Stimulated activated CD8-positive, alpha-beta memory T cell treated with anti-CD3 and anti-CD28 coated beads, Interleukin-7, amount 100 ng/mL, for 1 hour (primary cell): ENCODE measurements at places on chromosomes 1 and 21.

DNA sequence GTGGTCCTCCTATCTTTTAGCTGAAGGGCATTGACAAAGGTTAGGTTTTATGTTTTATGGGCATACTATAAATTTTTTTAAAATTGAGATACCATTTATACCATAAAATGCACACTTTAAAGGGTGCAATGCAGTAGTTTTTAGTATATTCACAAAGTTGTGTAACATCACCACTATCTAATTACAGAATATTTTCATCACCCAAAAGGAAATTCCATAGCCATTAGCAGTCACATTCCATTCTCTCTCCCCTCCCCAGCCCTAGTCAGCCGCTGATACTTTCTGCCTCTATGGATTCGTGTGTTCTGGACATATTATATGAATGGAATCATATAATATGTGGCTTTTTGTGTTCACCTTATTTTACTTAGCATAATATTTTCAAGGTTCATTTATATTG is 135.8 kb upstream of the B3GALT2 start:
- DNase-seq = no peak

- DNase-seq = no peak
Measured at GRCh38 chr1:39717809-39718208, 20.9 kb upstream of the PPIE start.

DNA sequence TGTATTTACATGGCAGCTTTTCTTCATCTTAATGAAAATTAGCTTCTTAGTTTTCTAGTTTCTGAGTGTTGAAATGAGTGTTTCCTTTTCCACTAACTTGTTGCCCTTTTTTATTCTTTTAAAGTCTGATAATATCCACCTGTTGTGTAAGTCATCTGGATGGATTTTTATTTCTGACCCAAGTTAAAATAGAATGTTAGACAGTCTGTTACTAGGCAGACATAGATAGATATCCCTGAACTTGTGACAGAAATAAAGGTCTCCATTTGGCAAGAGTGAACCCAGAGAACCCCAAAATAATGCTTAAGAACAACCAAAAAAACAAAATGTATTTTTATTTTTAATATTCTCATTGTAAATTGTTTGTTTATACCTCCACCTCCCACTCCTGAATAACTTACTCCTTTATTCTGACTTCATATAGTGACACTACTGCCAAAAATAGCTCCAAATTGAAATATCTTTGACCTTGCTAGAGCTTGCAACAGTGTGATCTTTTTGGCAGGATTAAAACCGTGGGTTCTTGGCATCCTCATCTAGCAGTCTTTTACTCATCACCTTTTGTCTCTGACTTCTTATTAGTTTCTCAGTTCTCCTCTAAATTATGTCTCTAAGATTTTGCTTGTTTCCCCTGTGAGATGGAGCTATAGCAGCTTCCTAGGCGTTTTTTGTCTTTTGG is 26.9 kb upstream of the SH3D21 start:
- DNase-seq = no peak

DNA sequence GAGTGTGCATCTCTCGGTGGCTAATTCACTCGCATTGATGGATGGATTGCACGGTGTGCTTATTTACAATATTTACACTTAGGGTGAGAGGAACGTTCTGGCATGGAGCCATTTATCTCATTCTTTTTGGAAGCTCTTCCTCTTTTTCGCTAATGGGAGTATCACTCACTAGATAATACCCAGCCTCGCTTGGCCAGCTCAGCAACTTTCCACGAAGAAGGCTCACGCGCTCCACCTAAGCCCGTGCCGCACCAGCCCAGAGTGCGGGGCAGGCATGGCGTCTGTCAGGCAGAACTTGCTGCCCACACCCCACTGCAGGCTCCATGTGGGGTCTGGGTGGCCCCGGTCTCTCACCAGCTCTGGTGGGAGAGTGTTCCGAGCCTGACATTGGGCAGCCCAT is 484.9 kb downstream of the NPHP4 start:
- no peak for DNase-seq

GRCh38 chr1:204684571-204685235 is 835 bp downstream of the LRRN2 start:
- DNase-seq = no peak

DNA sequence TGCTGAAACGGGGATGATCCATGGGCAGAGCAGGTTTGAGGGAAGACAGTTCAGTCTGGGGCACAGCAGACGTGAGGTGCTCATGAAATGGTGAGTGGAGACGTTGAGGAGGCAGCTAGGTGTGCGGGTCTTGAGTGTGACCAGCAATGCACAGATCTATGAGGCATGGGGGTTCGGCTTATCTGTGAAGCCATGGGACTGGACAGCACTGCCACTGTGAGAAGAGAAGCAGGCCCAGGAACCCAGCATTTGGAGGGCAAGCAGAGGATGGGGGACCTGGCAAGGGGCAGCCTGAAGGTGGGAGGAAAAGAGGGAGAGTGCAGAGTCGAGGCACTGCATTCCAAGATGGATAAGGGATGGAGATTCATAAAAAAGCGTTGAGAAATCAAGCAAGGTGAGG is 8.0 kb downstream of the CSF1 start:
- DNase-seq = no peak

- DNase-seq = no peak
Measured at GRCh38 chr1:20698195-20698910, 19.5 kb downstream of the KIF17 start.

DNA sequence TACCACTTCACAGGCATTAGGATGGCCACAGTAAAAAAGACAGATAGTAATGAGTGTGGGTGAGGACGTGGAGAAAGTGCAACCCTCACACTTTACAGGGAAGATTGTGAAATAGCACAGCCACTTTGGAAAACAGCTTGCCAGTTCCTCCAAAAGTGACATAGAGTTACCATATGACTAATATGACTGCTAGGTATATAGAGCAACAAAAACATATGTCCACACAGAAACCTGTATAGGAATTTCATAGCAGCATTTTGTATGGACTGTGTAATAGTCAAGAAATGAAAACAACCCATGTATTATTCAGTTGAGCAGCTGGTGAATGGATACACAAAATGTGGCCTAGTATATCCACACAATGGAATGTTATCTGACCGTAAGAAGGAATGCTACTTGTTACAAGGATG is 30.4 kb upstream of the LBR start:
- DNase-seq = no peak

GRCh38 chr1:14140831-14141401 is 440.9 kb downstream of the PRDM2 start:
- no peak for DNase-seq

DNA sequence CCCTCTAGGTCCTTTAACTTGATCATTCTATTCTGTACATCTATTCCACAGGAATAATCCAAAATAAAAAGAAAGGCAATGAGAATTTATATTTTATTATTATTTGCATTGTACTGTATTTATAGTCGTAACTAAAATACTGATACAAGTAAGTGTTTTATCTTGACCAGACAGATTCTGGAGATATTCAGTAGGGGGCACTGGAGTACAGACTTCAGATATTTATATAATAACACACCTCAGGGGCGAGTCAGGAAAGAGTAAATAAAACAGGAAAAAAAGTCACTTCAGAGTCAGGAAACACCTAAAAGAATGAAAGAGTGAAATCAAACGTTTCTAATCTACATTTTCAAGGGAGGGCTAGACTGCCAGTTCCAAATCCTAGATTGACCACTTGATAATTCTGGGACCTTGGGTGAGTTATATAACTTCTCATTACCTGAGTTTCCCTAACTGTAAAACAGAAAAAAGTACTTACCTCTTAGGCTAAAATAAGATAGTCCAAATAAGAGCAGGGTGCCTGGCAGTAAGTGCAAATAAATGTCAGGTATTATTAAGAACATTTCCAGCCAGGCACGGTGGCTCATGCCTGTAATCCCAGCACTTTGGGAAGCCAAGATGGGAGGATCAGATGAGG is 31.1 kb upstream of the MTF1 start:
- DNase-seq = no peak

GRCh38 chr1:178607718-178608408 is 95.0 kb downstream of the TEX35 start:
- DNase-seq = no peak

GRCh38 chr1:25485536-25486411 is 55.1 kb downstream of the MACO1 start:
- DNase-seq = no peak

DNA sequence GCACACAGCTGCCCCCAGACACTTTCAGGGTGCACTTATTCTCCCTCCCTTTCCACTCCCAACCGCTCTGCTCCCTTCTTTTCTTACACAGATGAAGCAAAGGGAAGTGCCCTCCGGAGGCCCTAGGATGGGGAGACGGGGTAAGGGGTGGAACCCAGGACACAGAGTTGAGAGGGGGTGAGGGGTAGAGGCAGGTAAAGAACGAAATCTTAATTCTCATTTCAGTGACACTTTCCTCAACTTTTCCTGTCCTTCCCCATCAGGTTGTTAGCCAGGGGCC is 12.8 kb downstream of the PLEKHO1 start:
- DNase-seq = no peak

DNA sequence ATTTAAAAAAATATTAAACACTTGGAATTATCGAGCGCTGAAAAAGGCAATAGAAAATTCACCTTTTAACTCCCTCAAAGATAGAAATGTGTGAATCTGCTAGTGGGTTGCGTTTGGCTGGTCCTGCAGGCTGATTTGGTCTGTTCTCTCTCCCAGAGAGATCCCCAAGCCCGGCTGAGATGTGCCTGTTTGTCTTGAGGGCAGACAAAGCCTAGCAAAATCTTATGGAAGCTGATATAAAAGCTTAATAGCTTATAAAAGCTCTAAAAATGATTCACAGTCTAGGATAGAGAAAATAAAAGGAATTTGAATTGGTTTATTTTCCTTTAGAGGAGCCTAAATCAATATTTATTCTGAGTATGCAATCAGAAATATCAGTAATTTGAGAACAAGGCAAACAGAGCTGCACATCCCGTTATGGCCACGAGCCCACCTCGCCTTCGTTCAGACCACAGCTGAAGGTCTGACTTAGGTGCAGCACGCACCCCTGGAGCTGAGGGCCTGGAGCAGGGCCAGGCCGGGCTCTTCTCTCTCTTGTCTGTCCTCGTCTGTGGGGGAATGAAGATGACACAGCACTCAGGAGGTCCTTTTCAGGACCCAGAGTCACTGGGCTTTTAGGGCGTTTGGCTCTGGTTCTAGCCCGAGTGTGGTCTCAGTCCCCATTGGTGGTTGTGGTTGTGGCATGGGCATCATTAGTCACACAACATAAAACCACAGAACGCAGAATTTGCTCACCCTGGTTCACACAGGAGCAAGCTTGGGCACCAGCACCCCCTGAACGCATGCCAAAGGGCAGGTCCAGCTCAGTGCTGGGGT is 18.6 kb downstream of the PDE9A start:
- DNase-seq = no peak

DNA sequence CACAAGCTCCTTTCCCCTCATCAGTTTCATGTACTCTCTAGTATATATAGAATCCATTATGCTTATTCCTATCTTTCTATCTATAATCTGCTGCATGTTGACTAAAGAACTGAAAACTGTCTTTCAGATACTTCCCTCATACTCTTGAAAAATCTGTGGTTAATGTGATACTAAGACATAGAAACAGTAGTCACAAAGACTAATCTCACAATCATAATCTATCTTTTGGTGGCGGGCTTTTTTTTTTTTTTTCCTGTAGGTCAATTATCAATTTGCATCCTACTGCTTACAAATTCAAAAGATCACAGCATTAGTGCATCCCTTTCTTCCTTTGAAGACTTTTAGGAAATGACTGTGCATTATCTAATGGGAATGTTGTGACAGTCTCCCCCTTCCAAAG is 4.7 kb downstream of the UBR4 start:
- no peak for DNase-seq

- DNase-seq = peak; percentile 62
Measured at GRCh38 chr1:160768295-160768657, 27.7 kb upstream of the LY9 start.

- DNase-seq = no peak
Measured at GRCh38 chr1:157269656-157270375, 131.6 kb upstream of the ETV3 start.

DNA sequence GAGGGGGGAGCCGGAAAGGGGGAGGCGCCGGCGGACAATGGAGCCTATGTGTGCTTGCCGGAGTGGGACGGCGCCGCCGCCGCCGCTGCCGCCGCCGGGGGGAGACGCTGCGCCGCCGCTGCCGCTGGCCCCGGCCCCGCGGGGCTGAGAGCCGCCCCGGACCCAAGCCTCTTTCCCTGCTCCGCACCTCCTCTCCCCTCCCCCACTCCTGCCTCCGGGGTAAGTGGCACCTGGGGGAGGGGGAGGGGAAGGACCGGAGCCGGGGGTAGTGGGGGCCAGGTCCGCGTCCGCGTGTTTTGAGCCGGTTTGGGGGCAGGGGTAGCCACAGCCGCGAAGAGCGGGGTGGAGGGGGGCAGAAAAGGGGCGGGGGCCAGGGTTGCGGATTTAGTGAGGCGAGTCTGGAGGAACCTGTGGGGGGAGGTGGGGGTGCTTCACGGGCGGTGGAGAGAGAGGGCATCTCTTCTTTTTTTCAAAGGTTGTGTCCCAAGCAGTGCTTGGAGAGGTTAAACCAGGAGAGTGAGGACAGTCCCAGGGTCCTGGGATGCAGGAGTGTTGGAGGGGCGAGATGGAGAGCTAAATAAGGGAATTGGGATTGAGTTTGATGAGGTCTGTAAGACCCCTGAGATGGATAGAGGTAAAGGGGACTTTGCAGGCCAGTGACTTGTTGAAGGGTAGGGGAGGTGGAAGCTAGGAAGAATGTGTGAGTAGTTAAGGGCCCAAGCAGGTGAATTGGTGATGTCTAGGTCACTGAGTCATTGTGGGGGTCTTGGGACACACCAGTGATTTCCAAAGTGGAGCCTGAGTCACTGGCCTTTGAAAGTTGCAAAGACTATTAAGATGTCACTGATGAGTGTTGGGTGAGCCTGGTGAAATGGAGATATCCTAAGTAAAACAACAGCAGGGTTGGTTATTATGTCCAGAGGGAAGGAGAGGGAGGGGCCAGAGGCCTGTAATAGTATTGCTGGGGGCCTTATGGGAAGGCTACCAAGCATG is 59.1 kb downstream of the BCL9 start:
- DNase-seq = no peak

- no peak for DNase-seq
Measured at GRCh38 chr1:8203056-8203455, 114.9 kb upstream of the SLC45A1 start.

DNA sequence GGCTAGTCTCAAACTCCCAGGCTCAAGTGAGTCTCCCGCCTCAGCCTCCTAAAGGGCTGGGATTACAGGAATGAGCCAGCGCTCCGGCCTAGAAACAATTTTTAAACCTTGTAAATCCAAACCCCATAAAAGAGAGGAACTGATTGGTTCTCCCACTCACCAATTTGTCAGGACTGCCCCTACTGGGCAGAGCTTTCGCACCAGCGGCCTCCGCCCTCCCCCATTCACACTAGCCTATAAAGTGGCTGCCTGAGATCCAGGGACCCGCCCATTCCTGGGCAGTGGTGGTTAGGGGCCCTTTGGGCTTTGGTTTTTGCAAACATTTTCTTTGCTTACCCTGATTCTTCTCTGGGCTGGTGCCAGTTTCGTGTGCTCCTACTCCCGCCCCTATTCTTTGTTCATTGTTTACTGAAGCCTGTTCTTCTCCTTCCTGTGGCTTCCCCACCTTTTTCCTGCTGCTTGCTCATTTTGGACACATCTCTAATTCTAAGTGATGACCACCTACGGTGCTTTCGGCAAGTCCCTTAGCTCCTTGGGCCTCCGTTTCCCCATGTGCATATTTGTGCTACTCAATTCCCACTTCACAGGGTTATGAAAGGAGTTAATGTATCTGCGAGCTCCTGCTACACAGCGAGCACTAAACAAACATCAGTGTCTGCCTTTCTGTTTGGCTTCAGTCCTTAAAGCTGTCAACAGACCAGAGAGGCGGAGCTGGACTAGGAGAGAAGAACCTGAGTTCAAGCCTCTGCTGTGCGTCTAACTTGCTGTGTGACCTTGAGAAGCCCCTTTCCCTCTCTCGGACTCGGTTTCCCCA is 39.8 kb upstream of the CLIC4 start:
- no peak for DNase-seq

- DNase-seq = no peak
Measured at GRCh38 chr1:8742022-8742924, 75.2 kb downstream of the RERE start.
